ENCODE measurements at places on chromosomes 4 and X. TPM values are rescaled to one million over a fixed set of nuclear protein-coding genes. Genes with fewer than 3 reads are reported as not detected.

DNA sequence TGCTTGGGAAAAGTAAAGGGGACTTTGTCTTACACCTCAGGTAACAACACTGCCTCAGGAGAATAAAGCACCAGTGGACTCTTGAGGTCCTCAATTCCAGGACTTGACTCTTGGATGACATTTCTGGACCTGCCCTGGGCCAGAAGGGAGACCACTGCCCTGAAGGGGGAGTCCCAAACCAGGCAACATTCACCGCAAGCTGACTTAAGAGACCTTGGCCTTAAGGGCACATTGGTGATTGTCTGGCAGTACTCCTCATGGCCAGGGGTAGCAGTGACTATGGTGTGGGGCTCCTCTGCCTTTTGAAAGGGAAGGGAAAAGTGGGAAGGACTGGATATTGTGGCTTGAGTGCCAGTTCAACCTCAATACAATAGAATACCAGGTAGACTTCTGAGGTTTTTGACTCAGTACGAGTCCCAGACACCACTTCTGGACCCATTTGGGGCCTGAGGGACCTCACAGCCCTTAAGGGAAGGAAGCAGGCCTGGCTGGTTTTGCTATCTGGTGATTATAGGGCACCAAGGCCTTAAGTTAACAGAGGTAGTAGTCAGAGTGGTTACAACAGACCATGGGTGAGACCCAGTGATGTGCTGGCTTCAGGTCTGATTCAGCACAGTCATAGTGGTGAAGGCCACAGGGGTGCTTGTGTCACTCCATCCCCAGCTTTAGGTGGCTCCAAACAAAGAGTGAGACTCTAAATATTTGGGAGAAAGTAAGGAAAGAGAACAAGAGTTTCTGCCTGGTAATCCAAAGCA lies 121.2 kb upstream of the TET2 start:
- no peak for DNase-seq

DNA sequence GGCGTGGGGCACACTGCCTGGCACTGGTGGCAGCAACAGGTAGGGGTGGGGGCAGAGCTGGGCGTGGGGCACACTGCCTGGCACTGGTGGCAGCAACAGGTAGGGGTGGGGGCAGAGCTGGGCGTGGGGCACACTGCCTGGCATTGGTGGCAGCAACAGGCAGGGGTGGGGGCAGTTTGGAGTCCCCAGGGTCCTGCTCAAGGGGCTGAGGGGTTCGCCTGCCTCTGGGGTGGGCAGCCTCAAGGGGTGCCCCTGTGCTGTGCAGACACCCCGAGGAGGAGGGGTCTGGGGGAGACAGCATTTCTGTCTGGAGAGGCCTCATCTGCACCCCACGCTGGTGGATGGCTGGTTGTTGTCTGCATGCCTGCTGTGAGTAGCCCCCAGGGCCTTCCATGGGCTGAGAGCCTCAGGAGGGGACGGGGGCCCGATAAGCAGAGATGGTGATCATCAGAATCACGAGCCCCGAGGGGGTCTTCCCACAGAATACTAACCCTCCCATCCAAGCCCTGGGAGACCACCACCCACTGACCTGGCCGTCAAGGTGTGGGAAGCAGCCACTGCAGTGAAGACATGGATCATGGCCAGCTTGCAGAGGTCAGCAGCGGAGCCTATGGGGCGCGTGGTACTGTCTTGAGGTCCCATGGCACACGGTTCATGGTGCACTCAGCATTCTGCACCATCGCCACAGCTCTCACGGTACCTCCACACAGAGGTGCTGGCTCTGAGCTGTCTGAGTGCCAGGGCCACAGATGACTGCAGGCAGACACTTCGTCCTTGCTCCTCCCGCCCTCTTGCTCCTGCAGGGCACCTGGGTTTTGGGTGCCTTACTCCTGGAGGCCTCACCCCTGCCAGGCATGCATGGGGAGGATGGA lies 21.5 kb downstream of the NAT8L start:
- no peak for DNase-seq

ITGB1BP2 gene
- 1.5 TPM for polyA plus RNA-seq

ARMCX1 gene
- polyA plus RNA-seq = 51.5 TPM

RPA4 gene
- polyA plus RNA-seq = not detected

USP26 gene
- not detected for polyA plus RNA-seq

DNA sequence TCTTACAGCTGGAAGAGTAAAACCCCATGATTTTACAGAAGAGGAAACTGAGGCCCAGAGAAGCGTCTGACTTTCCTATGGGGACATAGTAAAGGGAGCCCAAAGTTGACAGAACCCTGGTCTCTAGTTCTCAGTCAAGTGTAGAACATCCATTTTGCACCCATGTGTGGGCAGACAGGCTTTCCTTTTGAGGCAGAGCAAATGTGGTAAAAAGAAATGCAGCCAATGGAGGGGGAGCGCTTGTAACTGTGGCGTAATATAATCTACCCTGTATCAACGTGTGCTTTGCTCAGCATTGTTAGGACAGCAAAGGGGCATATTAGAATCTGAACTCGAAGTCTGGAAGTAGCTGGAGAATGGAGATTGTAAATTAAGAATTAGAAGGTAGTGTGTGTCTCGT lies 8.8 kb downstream of the MAMLD1 start:
- DNase-seq = no peak

All from renal cortex interstitium (tissue), 15 donors.